ENCODE measurements at places on chromosomes 2 and 18.

DNA sequence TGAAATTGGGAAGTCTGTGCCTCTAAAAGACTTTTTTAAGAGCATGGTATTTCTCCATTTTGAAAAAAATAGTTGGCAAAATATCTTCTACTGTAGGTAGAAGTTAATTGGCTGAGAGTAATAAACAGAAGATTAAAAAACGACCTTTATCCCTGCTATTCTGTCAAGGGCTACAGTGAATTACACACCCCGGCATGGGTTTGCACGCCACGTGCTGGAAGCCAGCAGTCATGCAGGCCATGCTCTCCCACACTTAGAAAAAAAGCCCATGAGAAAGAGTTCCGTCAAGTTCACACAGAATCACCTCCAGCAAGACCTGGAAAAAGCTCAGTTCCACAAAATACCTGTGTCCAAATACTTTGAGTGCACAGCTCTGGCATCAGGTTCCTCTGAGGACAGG lies 26.8 kb downstream of the FAM110C start:
- DNase-seq = no peak

DNA sequence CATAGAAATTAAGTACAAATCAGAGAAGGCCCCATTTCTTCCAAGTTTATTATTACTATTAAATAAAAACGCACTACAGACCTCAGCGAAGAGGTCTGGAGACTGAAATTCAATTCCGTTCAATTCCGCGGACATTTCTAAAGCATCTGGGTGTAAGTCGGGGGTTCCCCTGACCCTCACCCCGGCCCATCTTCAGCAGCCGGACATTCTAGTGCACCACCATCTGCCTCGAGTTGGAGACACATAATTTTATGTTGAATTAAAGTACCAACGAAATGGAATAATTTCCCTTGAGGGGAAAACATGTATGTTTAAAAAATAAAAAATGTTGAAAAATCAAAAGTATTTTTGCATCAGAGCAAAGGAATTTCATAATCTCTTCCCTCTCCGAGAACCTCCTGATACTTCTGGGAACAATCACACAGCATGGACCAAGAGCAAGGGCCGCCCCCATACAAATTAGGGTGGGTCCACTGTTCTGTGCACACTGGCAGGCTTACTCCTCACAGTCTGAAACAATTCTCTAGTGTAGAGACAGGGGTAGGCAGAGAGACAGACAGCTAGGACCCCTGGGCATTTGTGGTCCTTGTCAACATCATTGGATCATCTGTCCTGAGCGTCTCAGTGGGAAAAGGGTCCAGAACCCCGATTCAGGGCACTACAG lies 29.3 kb downstream of the MBP start:
- no peak for DNase-seq

- DNase-seq = no peak
Measured at GRCh38 chr18:79730804-79731203, 51.2 kb downstream of the CTDP1 start.

DNA sequence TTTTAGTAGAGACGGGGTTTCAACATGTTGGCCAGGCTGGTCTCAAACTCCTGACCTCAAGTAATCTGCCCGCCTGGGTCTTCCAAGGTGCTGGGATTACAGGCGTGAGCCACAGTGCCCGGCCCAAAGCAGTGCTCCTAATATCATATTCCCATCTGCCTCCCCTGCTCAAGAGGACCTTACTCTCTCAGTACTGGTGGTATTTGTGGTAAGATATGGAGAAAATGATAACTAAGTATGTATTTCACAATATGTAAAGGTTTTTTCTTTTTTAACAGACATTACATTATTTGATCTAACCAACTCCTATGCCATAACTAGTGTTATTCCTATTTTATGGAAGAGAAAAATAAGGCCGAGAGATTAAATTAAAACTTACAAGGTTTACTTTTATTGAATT lies 201.0 kb downstream of the CAMKMT start:
- no peak for DNase-seq

DNA sequence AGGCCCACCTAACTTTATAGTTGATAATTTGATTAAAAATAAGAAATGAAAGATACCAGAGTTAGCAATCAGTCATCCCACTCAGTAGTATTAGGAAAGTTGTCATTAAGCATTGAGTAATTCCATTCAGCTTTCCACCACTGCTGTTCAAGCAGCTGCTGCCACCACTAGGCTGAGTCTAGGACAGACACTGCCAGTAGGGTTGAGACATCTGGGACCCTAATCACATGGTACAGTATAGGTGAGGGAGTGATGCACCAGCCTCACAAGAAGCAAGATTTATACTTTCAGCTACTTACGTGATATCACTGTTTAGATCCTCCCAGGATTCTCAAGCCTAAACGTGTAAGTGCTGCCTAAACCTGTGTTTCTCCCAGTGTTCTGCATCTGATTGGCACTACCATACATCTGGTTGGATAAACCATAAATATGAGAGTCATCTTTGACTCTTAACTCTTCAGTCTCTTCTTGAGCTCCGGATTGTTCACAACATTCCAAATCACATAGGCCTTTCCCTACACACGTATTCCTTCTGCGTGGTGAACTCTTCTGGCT lies 3.2 kb downstream of the UBXN4 start:
- no peak for DNase-seq

- no peak for DNase-seq
Measured at GRCh38 chr18:76506974-76507764, 12.1 kb upstream of the ZNF516 start.

DNA sequence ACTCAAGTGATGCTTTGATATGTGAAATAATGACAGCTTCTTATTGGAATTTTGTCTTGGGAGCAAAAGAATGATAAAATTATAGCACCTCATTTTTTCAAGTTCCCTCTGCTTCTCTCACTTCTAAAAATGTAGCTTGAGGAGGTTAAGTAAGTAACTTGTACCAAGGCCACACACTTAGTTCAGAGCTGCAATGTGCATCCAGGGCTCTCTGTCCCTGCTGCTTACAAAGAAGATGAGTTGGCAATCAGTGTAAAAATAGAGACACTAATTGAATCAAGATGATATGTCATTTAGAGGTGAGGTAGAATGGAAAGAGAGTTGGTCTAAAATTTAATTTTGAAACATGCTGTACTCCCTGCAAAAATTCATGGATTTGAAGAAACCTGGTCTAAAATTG lies 312.0 kb upstream of the TNP1 start:
- no peak for DNase-seq
